Kidney tubule cell (primary cell): ENCODE measurements at places on chromosomes 12 and 14.

GRCh38 chr14:80275208-80275850, 64.0 kb upstream of the DIO2 start:
- DNase-seq, result no peak

GRCh38 chr12:130194154-130194553, 31.9 kb downstream of the FZD10 start:
- no peak for DNase-seq

GRCh38 chr14:23517650-23518326, 33.8 kb downstream of the ZFHX2 start:
- DNase-seq, result no peak

DNA sequence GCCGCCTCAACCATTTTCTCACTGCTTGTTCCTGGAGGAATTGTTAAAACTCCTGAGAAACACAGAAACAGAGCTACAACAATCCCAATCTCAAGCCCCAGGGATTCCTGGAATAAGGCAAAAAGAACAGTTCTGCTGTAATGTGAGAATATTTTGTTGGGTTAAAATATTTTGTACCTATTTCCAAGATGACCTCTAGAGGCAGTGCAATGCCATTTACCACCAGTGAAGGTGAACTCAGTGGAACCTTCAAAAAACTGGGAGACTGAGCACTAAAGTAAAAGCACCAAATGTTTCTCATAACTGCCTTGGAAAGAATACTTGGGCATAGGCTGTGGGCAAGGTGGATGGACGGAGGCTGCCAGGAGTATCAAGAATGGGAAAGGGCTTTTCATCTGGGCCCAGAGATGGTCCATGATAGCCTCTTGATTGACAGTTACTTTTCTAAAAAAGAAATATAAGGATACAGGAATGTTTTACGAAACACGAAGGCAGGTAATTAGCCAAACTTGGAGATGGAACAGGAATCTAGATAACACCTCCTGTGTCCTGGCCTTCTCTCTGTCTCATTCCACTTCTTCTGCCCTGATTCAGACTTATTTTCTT, 334.0 kb upstream of the FLRT2 start:
- peak; percentile 3 for DNase-seq

GRCh38 chr12:15644700-15645099, 144.5 kb downstream of the EPS8 start:
- no peak for DNase-seq

GRCh38 chr14:74571441-74571841, 40.6 kb downstream of the LTBP2 start:
- DNase-seq, result no peak

DNA sequence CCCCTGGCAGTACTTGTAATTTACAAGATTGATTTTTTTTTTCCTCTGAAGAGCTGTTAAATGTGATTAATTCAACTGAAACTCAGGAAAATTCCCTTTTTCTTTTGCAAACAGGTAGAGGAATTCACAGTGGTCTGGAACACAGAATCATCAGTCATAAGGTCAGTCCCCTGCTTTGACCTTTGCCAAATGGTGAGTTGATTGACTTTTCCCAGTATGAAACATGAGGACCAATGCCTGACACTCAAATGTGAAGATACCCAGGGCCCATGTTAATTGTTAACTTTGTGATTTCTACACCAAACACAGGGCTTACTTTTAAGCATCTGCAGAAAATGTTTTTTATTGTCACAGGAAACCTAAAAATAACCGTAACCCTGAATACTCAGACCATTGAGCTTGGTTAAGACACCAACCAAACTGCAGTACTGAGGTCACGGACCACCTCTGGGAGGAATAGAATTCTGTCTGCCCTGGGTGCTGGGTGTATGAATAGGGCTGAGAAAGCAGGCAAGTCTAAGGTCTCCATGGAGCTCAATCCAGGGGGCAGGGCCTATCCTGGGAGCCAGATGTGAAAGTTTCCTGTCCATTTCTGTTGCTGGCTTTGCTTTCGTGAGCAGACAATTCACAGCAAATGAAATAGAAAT, 192.4 kb downstream of the TMX1 start:
- no peak for DNase-seq

- DNase-seq, result no peak
These were observed 3.5 kb downstream of the TAC3 start for GRCh38 chr12:57012600-57013465.
